ENCODE measurements at places on chromosomes 4 and X.
A peak's percentile ranks its signal among the peaks of the same experiment; 100 is the strongest.

DNA sequence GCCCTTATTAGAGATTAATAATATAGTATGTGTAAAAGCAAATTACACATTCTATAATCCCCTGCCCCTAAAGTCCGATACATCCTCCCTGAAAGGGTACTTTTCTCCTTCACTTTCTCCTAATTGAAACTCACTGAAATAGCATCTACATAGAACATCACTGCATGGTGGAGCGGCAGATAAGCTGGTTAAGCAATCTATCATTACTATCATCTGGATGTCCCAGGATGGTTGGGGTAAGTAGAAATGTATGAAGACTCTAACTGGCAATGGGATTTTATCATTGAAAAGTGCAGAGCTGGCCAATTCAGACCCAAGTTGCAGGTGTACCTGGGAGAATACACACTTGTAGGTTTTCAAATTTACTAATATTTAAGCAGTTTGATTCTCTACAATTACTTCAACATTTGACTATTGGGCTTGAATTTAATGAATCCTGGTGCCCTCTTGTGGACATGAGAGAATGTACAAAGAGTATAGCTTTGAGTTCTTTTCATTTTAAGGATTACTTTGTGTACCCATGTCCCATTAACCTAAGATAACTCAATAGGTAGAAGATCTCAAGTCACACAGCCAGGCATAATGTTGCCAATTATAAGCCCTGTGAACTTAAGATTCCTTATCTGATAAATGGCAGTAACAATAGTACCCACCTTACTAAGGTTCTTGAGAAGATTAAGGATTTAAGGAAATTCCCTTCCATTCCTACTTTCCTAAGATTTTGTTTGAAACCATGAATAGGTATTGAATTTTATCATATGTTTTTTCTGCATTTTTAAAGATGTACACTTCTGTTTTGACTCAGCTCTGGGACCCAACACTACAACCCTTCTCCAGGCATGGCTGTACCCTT, 69.8 kb downstream of the SHROOM3 start:
- no peak for DNase-seq

DNA sequence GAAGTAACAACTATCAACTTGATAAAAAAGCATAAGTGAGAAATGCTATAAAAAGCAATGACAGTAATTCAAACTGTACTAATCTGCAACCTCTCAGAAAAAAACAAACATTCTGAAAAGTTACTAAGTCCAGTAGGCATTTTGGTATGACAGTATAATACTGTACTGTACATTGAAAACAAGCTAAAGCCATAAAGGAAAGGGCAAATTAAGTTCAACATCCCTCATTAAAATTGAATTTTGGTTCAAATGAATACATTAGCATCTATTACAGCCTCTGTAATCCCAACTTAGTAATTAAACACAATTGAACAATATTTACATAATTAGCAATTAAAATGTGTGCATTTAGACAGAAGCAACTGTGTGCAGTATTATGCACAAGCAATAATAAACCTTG, 53.7 kb downstream of the C4orf46 start:
- no peak for DNase-seq

DNA sequence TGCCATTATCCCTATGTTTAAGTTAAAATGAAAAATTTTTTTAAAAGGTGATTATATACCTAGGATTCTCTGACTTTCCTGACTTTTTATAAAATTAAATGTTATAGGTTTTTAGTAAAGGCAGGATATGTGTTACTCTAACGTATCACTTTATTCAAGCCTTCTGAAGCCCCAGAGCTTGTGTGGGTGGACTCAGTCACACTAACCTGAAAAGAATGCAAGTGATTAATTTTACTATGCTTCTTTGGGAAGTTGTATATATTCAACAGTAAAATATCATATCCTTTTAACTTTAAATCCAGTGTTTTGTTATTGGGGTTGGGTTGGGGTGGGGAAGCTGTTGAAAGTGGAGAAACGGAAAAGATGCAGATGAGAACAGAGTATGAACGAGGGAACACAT, 22.8 kb downstream of the PDLIM3 start:
- DNase-seq, result no peak

DNA sequence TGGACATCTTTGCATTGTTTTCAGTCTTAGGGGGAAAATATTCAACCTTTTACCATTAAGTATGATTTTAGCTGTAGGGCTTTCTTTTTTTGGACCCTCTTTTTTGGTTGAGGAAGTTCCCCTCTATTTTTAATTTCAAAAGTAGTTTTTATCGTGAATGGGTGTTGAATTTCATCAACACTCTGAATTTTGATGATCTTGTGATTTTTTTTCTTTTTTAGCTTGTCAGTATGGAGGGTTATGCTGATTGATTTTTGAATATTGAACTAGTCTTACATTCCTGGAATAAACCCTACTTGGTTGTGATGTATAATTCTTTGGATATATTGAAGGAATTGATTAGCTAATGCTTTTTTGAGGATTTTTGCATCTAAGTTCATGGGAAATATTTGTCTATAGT, 1.7 kb downstream of the ZNF81 start:
- DNase-seq, result no peak

- DNase-seq, result peak; percentile 40
Observed at GRCh38 chr4:40283413-40283812, 51.7 kb upstream of the CHRNA9 start.

DNA sequence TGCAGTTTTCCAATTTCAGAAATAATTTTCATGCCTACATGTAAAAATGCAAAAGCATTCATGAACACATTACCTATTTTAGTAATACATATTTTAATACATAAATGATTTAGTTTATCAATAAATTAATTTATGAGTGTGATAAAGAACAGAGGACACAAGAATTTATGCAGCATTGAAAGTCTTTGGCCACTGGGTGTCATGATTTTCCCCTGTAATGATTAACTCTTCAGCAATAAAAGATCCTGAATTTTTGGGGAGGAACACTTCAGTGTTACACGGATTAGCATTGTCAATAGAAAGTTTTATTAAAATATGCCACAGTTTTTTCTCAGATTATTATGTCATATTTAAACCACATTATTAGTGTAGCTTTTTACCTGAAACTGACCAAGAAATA, 8.6 kb upstream of the VCX2 start:
- DNase-seq, result no peak

DNA sequence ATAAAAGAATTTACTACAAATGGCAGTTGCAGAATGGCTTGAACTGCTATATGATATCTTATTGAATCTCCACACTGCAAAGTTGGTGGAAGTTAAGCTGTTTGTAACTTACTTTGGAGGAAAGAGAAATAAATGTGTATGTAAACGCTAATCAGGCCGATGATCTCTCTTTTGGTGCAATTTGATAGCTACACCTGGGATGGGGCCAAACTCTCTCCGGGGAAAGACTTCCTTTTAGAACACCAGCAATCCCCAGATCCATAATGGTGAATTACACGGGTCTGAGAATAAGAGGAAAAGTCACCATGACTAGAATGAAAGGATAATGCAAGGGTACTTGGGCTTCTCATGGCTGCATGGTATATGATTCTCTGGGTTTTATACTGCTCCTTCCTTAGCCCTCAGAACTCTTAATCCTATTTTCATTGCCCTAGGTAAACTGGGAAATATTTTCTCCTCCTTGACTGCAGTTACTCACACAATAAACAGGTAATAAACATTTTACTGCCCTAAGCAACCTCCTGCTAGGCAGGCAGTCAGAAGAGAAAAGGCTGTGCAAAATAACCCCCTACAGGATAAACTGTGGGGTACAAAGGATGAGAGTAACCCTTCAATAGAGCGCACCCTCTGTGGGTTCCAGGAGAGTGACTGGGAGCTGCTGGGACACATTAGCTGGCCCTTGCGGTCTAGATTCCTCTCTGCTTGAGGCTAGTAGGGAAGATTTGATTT, 109.3 kb downstream of the MGST2 start:
- DNase-seq, result no peak

GRCh38 chrX:23503835-23504539, 163.3 kb upstream of the PRDX4 start:
- DNase-seq, result no peak

- DNase-seq, result no peak
Observed at GRCh38 chr4:113783701-113784100, 22.2 kb upstream of the CAMK2D start.

- no peak for DNase-seq
Observed at GRCh38 chr4:174713181-174713580, 115.9 kb downstream of the GLRA3 start.

DNA sequence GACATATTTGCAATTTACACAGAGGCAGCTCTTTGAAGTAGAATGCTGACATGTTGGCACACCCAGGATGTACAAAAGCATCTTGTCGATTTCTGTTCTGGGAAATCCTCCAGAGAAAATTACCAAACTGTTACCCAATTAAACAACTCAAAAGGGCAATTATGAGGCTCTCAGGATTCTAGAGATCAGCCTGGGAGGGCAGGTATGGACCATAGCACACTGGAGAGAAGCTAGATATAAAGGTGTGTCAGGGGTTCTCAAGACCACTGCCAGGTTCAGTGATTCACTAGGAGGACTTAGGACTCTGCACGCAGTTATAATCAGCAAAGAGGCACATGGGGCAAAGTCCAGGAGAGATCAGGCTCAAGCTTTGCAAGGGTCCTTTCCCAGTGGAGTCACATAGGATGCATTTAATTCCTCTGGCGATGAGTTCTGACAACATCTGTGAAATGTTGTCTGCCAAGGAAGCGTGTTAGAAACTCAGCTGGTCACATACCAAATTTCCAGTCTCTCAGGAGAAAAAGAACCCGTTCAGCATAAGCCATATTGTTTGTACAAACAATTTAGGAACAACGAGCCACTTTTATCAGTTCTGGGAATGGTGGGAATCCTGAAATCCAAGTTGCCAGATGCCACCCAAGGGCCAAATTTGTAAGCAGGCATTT, 100.8 kb downstream of the SYTL5 start:
- no peak for DNase-seq

DNA sequence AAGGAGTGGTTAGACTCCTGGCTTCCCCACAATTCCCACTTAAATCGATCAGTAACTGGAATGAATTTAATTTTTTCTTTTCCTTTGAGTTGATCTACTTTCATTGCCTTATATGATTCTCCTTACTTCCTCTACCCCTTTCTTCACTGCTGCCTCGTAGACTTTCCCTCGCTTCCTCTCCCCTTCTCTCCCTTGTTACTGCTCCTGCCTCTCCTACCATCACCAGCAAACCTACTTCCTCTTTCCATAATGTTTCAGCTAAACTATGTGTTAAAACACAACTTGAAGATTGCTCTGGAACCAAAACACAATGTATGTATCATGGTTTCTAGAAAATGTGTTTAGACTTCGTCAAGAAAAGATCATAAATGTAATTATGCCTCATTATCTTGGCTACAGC, 132.0 kb upstream of the TET2 start:
- DNase-seq, result no peak

GRCh38 chr4:144701683-144702233, 55.8 kb downstream of the HHIP start:
- DNase-seq, result no peak

DNA sequence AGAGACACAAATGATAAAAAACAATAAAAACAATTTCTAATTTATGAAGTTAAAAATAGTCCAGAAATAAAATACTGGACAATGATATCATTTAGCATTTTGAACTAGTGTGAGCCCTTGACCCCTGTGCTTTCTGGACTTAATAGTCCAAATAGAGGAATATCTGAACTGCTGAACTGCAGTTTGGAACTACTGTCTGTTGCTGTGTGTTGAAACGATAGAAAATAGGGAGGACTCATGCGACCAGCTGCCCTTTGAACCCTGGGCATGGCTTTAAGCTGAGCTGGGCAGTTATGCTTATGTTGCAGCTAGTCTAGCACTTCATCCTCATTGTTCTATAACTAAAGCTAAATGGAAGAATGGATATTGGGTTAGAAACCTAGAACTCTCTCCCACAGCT, 99.5 kb downstream of the FMR1NB start:
- no peak for DNase-seq

DNA sequence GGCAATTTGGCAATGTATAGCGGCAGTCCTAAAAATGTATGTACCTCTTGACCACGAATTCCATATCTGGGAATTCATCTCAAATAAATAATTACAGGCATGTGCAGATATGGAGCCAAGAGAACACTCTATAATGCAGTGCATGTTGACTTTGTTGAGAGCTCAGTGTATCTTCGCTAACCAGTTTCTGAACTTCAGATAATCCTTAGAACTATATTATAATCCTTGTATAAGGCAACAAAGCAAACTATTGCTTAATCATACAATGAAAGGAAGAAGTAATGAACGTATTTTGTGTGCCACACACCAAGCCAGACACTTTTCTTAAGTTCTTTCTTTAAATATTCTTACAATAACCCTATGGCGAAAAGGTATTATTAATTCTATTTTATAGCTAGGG, 168.5 kb downstream of the SMIM20 start:
- no peak for DNase-seq

- DNase-seq, result no peak
Observed at GRCh38 chrX:9318213-9318612, 146.6 kb upstream of the TBL1X start.

DNA sequence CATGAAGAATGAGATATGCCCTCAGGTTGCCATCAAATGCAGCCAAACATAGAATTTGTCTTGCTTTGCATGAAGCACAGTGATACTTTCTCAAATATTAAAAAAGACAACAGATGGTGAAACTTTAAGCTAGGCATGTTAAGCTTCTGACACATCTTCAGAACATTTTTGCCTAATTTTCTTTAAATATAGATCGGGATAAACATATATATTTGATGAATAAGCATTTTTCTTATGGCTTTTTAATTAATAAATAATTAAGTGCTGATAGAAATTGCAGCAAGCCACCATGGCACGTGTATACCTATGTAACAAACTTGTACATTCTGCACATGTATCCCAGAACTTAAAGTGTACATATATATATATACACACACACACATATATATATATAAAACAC, 831.2 kb upstream of the PCDH10 start:
- DNase-seq, result no peak

- no peak for DNase-seq
Observed at GRCh38 chr4:10161146-10161545, 44.5 kb upstream of the WDR1 start.

- no peak for DNase-seq
Observed at GRCh38 chr4:155763551-155763950, 4.7 kb downstream of the GUCY1B1 start.

- no peak for DNase-seq
Observed at GRCh38 chrX:108439426-108439942, at the start of gene COL4A5. Gene COL4A5, plus strand, starts transcription at chrX:108439838. Its CDS starts 288 bp downstream, at chrX:108440126.

DNA sequence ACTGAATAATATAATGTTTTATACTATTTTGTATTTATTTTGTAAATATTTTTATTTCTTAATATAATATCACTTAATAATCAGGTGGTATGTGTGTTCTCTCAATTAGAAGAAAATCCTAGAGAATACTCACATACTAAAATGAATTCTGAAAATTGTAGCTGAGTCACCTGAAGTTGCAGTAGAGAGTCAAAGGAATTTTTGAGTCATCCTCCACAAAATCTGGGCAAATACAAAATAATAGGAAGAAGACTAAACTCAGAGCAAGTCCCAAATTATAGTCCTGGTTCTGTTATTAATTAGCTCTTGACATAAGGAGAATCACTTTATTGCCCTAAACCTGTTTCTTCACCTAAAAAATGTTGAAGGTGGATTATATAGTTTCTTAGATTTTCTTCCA, 57.8 kb downstream of the SPATA4 start:
- no peak for DNase-seq

GRCh38 chr4:96993560-96993959, 1149.7 kb downstream of the STPG2 start:
- DNase-seq, result no peak

- no peak for DNase-seq
Observed at GRCh38 chr4:137922721-137923120, 319.4 kb downstream of the SLC7A11 start.

Measured in stimulated activated CD4-positive, alpha-beta T cell treated with anti-CD3 and anti-CD28 coated beads, Interleukin-2, amount 100 ng/mL, for 24 hours (primary cell).